ENCODE measurements at places on chromosomes 7 and 10. TPM values are rescaled to one million over a fixed set of nuclear protein-coding genes. Genes with fewer than 3 reads are reported as not detected.

KNDC1 gene
- 3.2 TPM for total RNA-seq

CPVL gene
- total RNA-seq = not detected

GRID1 gene
- 0.38 TPM for total RNA-seq

NUTM2E gene
- total RNA-seq = 0.39 TPM

CRYGN gene
- total RNA-seq = not detected

TMEM229A gene
- total RNA-seq = not detected

C10orf105 gene
- not detected for total RNA-seq

ZPBP gene
- total RNA-seq = not detected

FOXL3 gene
- not detected for total RNA-seq

ALOX5 gene
- total RNA-seq = 0.13 TPM

RARRES2 gene
- not detected for total RNA-seq

GBX1 gene
- total RNA-seq = not detected

EFCAB10 gene
- total RNA-seq = 3.2 TPM

TRDMT1 gene
- 2.8 TPM for total RNA-seq

LRRC4 gene
- not detected for total RNA-seq

SORBS1 gene
- 0.48 TPM for total RNA-seq

PCLO gene
- 0.91 TPM for total RNA-seq

MYH16 gene
- 0.88 TPM for total RNA-seq

CDC14C gene
- not detected for total RNA-seq

NFE2L3 gene
- 10.0 TPM for total RNA-seq

ZNF117 gene
- total RNA-seq = 0.16 TPM

ANXA11 gene
- total RNA-seq = 201 TPM

GIMAP1 gene
- total RNA-seq = not detected

CNPY1 gene
- not detected for total RNA-seq

MMP21 gene
- 0.03 TPM for total RNA-seq

TSPAN15 gene
- total RNA-seq = 105 TPM

SPDYE2 gene
- total RNA-seq = not detected

GPR26 gene
- not detected for total RNA-seq

DPP6 gene
- not detected for total RNA-seq

RAMP3 gene
- not detected for total RNA-seq

GRM8 gene
- not detected for total RNA-seq

SOSTDC1 gene
- not detected for total RNA-seq

C10orf95 gene
- 0.14 TPM for total RNA-seq

NUTM2B gene
- total RNA-seq = 0.50 TPM

CCDC136 gene
- 1.8 TPM for total RNA-seq

MYO1G gene
- 0.09 TPM for total RNA-seq

CTAGE4 gene
- not detected for total RNA-seq

TWIST1 gene
- 4.6 TPM for total RNA-seq

CYP3A4 gene
- total RNA-seq = not detected

STX1A gene
- 60.0 TPM for total RNA-seq

CYP3A5 gene
- 1.5 TPM for total RNA-seq

GRM3 gene
- total RNA-seq = not detected

SYCE1 gene
- total RNA-seq = not detected

OPN1SW gene
- total RNA-seq = not detected

VPS37D gene
- 5.5 TPM for total RNA-seq

MINDY4 gene
- total RNA-seq = 3.4 TPM

MYL10 gene
- not detected for total RNA-seq

NAT16 gene
- total RNA-seq = 0.17 TPM

Measured in A549 treated with DMSO at 1 μM for 4 hours (cell line).